Adipose tissue (tissue), 3 donors: ENCODE measurements at places on chromosomes 13 and 19. TPM values are rescaled to one million over a fixed set of nuclear protein-coding genes. Genes with fewer than 3 reads are reported as not detected.

Gene CEACAM20
- not detected for polyA plus RNA-seq

Gene PGLYRP1
- 8.7 TPM for polyA plus RNA-seq

Gene SHISA7
- polyA plus RNA-seq: not detected

Gene SULT2B1
- 0.45 TPM for polyA plus RNA-seq

Gene RFXAP
- polyA plus RNA-seq: 2.8 TPM

Gene TPTE2
- polyA plus RNA-seq: not detected

Gene ZNF667
- 3.0 TPM for polyA plus RNA-seq

Gene SERPINE3
- 0.07 TPM for polyA plus RNA-seq

Gene PNMA8B
- polyA plus RNA-seq: 0.85 TPM

Gene ICAM5
- 0.55 TPM for polyA plus RNA-seq

Gene ZNF433
- polyA plus RNA-seq: 2.5 TPM

Gene NLRP11
- not detected for polyA plus RNA-seq

Gene NCR1
- not detected for polyA plus RNA-seq

Gene ZNF544
- polyA plus RNA-seq: 10.2 TPM

Gene SLC25A41
- 0.22 TPM for polyA plus RNA-seq

Gene LILRB3
- 6.1 TPM for polyA plus RNA-seq

Gene PLPP2
- 7.8 TPM for polyA plus RNA-seq

Gene CCDC169
- 0.79 TPM for polyA plus RNA-seq

Gene PRR19
- 0.34 TPM for polyA plus RNA-seq

Gene OR7A5
- not detected for polyA plus RNA-seq

Gene ODAD3
- polyA plus RNA-seq: 0.30 TPM

Gene ZNF805
- 0.90 TPM for polyA plus RNA-seq

Gene ANKRD24
- polyA plus RNA-seq: 2.2 TPM

Gene NLRP5
- not detected for polyA plus RNA-seq

Gene ZSCAN4
- polyA plus RNA-seq: not detected

Gene CCDC70
- not detected for polyA plus RNA-seq

Gene RAVER1
- 8.7 TPM for polyA plus RNA-seq

Gene PODNL1
- polyA plus RNA-seq: 0.10 TPM

Gene ZIK1
- polyA plus RNA-seq: 1.3 TPM

Gene ZNF700
- 3.7 TPM for polyA plus RNA-seq

Gene LHB
- polyA plus RNA-seq: not detected

Gene CPAMD8
- polyA plus RNA-seq: 56.2 TPM

Gene CLEC11A
- polyA plus RNA-seq: 5.3 TPM

Gene CATSPERD
- polyA plus RNA-seq: not detected

Gene EPS8L1
- polyA plus RNA-seq: 9.1 TPM

Gene NKG7
- 10.3 TPM for polyA plus RNA-seq

Gene ZIC5
- polyA plus RNA-seq: not detected

Gene ZNF534
- polyA plus RNA-seq: not detected
